ENCODE measurements at places on chromosomes 5 and 9. TPM values are rescaled to one million over a fixed set of nuclear protein-coding genes. Genes with fewer than 3 reads are reported as not detected.

DNA sequence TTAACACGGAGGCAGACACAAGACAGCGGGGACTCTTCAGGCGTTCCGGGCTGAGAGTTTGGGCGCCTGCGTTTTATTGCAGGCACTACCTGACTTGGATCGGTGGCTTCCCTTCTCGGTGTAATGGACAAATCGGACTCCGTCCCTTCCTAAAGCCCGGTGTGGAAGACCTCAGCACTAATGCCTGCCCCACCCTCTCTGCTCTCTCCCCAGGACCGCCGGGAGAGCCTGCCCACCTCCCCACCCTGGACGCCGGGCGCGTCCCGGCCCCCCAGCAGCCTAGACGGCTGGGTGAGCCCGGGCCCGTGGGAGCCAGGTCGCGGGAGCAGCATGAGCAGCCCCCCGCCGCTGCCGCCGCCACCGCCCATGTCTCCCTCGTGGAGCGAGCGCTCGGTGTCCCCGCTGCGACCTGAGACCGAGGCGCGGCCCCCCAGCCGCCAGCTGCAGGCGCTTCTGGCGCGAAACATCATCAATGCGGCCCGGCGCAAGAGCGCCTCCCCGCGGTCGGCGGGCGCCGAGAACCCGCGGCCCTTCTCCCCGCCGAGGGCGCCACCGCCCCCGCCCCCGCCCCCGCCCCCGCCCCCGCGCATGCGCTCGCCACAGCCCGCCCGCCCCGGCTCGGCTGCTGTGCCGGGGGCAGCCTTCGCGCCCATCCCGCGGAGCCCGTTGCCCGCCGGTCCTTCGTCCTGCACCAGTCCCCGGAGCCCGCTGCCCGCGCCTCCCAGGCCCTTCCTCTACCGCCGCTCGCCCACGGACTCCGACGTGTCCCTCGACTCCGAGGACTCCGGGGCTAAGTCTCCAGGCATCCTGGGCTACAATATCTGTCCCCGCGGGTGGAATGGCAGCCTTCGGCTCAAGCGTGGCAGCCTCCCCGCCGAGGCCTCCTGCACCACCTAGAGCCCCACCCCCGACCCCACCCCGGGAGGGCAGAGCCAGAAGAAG, 4.6 kb upstream of the MYOZ3 start:
- DNase-seq = peak; percentile 80

GRCh38 chr5:111697215-111697614, 59.8 kb downstream of the NREP start:
- peak; percentile 42 for DNase-seq

GRCh38 chr5:123104607-123105006, 15.6 kb downstream of the PRDM6 start:
- DNase-seq = no peak

The CFAP90 gene
- 6.3 TPM for polyA plus RNA-seq

The GPRIN1 gene
- polyA plus RNA-seq = 1.9 TPM
